ENCODE measurements at places on chromosomes 12 and 14. TPM values are rescaled to one million over a fixed set of nuclear protein-coding genes. Genes with fewer than 3 reads are reported as not detected.

GALNT16 gene
- 34.4 TPM for total RNA-seq

CTSG gene
- total RNA-seq = not detected

GDF3 gene
- total RNA-seq = not detected

NPFF gene
- total RNA-seq = not detected

TNFAIP2 gene
- 16.7 TPM for total RNA-seq

CACNA2D4 gene
- total RNA-seq = 0.92 TPM

SCN8A gene
- total RNA-seq = 4.1 TPM

ATL1 gene
- 19.0 TPM for total RNA-seq

AACS gene
- 27.6 TPM for total RNA-seq

NTS gene
- total RNA-seq = not detected

TAS2R30 gene
- total RNA-seq = 1.2 TPM

GALNT6 gene
- 0.90 TPM for total RNA-seq

CEP83 gene
- total RNA-seq = 9.5 TPM

MDGA2 gene
- not detected for total RNA-seq

STAC3 gene
- 1.1 TPM for total RNA-seq

RPL10L gene
- not detected for total RNA-seq
